Activated CD4-positive, alpha-beta T cell treated with anti-CD3 and anti-CD28 coated beads for 24 hours (primary cell): ENCODE measurements at places on chromosomes 3 and 15.

DNA sequence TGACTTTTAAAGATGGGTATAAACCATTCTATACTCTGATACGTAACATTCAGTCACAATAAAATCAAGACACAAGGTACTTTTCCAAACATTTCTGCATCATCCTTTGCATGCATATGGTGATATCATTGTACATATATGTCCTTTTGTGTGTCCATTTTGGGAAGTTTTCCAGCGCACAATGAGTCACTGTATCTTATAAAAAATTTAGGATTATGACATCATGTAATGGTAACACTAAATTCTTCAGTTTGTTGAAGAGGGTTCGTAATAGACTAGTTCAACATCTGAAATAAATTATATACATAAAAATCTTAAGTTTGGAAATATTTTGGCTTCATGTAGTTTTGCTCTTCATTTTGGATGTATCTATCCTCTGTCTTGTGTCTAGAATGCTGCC is 480.9 kb downstream of the ROBO1 start:
- no peak for DNase-seq

GRCh38 chr15:21262851-21263425 is 177.4 kb downstream of the POTEB3 start:
- no peak for DNase-seq

DNA sequence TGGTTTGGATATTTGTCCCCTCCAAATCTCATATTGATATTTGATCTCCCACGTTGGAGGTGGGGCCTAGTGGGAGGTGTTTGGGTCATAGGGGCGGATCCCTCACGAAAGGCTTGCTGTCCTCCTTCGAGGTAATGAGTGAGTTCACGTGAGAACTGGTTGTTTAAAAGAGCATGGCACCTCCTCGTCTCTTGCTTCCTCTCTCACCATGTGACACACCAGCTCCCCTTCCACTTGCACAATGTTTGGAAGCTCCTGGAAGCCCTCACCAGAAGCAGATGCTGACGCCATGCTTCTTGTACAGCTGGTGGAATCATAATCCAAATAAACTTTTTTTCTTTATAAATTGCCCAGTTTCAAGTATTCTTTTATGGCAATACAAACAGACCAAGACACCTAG is 38.6 kb downstream of the RFTN1 start:
- no peak for DNase-seq

GRCh38 chr3:100113723-100114412 is 433 bp downstream of the FILIP1L start:
- no peak for DNase-seq

DNA sequence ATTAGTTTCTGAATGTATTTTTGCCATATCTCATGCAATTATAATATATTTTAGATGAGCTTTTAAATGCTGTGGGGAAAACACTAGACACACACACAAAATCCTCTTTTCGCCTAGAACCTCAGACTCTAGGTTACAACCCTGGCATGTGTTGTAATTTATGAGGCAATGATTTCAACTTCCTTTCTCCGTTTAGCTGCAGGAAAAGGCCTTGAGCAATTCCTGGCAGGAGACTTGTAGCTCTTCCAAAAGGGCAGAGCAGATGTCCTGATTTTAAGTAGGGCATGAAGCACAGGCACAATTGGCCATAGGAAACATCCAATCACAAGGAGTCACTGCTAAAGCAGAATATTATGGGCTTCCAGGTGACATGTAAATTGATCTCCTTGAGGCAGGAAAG is 82.0 kb downstream of the GPR156 start:
- no peak for DNase-seq

GRCh38 chr15:67808821-67809220 is 16.5 kb upstream of the SKOR1 start:
- DNase-seq: no peak

- DNase-seq: no peak
Measured at GRCh38 chr3:61839256-61839655, 277.9 kb downstream of the PTPRG start.

- DNase-seq: no peak
Measured at GRCh38 chr15:45799508-45799907, 164.7 kb downstream of the SQOR start.

- no peak for DNase-seq
Measured at GRCh38 chr3:11592445-11593298, 51.0 kb downstream of the VGLL4 start.

- DNase-seq: no peak
Measured at GRCh38 chr15:84684092-84684491, 26.1 kb upstream of the NMB start.

GRCh38 chr15:52726195-52726594 is 47.0 kb upstream of the ATOSA start:
- no peak for DNase-seq

GRCh38 chr15:73800662-73801345 is 47.7 kb upstream of the INSYN1 start:
- no peak for DNase-seq
